Large intestine (tissue), 12 donors: ENCODE measurements at places on chromosomes 3 and 15. TPM values are rescaled to one million over a fixed set of nuclear protein-coding genes. Genes with fewer than 3 reads are reported as not detected.

DNA sequence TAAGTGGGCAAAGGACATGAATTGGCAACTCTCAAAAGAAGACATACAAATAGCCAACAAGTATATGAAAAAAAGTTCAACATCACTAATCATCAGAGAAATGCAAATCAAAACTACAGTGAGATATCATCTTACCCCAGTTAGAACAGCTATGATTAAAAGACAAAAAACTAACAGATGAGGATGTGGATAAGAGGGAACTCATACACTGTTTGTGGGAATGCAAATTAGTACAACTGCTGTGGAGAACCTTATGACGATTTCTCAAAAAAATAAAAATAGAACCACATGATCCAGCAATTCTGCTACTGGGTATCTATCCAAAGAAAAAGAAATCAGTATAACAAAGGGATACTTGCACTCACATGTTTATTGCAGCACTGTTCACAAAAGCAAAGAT is 28.6 kb downstream of the NEK10 start:
- H3K27ac ChIP-seq = no peak overlapping the region
- no peaks in the 10 kb centered on the region for H3K4me1 ChIP-seq
- no peak overlapping the region for H3K4me3 ChIP-seq
- no peaks in the 10 kb centered on the region for H3K27me3 ChIP-seq

ALPK3 gene
- polyA plus RNA-seq = 9.4 TPM

OR5H1 gene
- polyA plus RNA-seq = not detected

GRCh38 chr3:193594946-193595689 is 2.1 kb downstream of the OPA1 start:
- peaks cover 6% of the 10 kb centered on the region for H3K4me1 ChIP-seq
- H3K27ac ChIP-seq = no peak overlapping the region
- H3K36me3 ChIP-seq = no peaks in the 10 kb centered on the region
- no peak for DNase-seq
- H3K4me3 ChIP-seq = no peak overlapping the region
- no peaks in the 10 kb centered on the region for H3K27me3 ChIP-seq

GRCh38 chr3:187051724-187052366 is 87.5 kb downstream of the RPL39L start:
- H3K27ac ChIP-seq = peak overlapping the region; percentile 92
- no peak overlapping the region for H3K4me3 ChIP-seq
- H3K4me1 ChIP-seq = peaks cover 22% of the 10 kb centered on the region

DNA sequence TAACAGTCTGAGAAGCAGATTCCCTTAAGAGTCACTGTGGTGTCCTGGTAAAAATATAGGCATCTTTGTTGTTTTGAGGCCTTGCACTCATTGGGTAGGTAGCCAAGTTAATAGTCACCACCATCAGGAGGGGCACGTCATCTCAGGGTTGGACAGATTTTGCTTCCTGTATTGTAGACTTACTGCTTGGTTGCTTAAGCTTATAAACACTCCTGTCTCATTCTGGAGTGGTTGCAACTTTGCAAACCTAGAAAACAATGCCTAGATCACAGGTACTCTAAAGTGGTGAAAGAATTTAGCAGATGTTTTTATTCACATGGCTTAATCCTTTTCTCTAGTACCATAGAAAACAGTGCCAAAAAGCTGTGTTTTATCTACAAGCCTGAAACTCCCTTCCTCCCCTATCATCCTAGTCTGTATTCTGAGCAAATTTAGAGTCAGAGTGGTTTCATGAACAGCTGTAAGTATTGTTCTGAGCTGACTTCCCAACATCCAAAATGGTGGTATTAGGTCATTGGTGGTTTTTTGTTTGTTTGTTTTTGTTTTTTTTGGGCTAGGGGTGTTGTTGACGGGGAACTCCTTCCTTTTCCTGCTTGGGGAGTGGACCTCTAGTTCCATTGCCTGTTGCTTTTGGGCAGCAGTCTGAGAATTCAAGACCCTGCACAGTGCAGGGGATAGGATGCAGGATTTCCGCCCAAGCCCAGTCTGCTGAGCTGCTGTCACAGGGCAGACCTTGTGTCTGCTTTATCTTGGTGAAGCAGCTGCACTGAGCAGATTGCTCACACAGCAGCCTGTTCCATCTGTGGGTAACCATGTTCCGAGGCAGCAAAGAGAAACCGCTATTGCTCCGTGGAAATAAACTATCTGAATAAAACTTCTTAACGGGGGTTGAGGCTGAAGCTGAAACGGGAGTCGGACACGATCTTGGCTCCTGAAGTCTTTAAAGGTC is 202.0 kb downstream of the AKAP13 start:
- H3K4me3 ChIP-seq = peak overlapping the region; percentile 35
- H3K4me1 ChIP-seq = peaks cover 44% of the 10 kb centered on the region
- peak overlapping the region; percentile 91 for H3K27ac ChIP-seq
- H3K27me3 ChIP-seq = no peaks in the 10 kb centered on the region
- peak; percentile 63 for DNase-seq

DNA sequence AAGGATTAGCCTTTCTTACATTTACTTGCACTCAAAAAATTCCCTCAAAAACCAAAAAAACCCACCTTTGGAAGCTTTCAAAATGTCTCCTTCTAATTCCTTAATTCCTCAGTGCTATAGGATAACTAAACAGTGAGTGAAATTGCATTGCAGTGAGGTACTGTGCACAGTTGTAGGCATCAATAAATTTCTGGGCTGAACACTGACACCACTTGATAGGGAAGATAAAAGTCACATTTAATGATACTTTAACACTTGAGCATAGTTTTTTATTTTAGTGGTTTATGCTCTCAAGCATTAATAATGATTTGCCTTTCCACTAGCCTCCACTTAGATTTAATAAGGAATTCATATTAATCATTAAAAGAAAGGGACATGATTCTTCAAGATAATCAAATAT is 52.3 kb downstream of the MAP2K5 start:
- no peak overlapping the region for H3K4me3 ChIP-seq
- peaks cover 13% of the 10 kb centered on the region for H3K36me3 ChIP-seq
- H3K27ac ChIP-seq = no peak overlapping the region
- no peaks in the 10 kb centered on the region for H3K27me3 ChIP-seq
- no peak for DNase-seq

GRCh38 chr3:8442993-8443650 is 58.5 kb upstream of the LMCD1 start:
- H3K36me3 ChIP-seq = no peaks in the 10 kb centered on the region
- peak overlapping the region; percentile 89 for H3K27ac ChIP-seq
- no peak overlapping the region for H3K4me3 ChIP-seq
- no peaks in the 10 kb centered on the region for H3K27me3 ChIP-seq
- H3K4me1 ChIP-seq = peaks cover 25% of the 10 kb centered on the region
- peak; percentile 49 for DNase-seq

DNA sequence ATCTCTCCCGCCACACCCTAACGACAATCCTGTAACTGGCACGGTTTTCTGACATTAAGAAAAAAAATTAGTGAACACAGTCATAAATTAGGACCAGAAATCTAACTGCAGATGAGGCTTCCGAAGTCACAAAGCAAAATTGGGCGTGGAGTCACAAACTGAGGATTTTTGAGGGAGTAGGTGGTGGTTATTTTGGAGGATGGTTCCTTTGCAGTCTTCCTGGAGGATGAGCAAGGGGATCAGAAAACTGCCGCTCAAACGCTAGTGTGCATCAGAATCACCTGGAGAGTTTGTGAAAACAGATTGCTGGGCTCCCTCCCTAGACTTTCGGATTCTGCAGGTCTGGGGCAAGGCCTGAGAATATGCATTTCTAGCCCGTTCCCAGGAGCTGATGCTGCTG is 334.8 kb downstream of the RORA start:
- no peak for DNase-seq
- no peak overlapping the region for H3K27ac ChIP-seq
- H3K4me3 ChIP-seq = no peak overlapping the region
- no peaks in the 10 kb centered on the region for H3K4me1 ChIP-seq
- no peaks in the 10 kb centered on the region for H3K36me3 ChIP-seq
- H3K27me3 ChIP-seq = no peaks in the 10 kb centered on the region

GRCh38 chr3:63061449-63061848 is 186.2 kb upstream of the CADPS start:
- DNase-seq = no peak
- H3K4me1 ChIP-seq = no peaks in the 10 kb centered on the region
- no peaks in the 10 kb centered on the region for H3K36me3 ChIP-seq
- H3K4me3 ChIP-seq = no peak overlapping the region
- no peaks in the 10 kb centered on the region for H3K27me3 ChIP-seq
